ENCODE measurements at places on chromosomes 12 and 14.

- DNase-seq: no peak
Measured at GRCh38 chr12:115185506-115185905, 501.5 kb upstream of the TBX3 start.

DNA sequence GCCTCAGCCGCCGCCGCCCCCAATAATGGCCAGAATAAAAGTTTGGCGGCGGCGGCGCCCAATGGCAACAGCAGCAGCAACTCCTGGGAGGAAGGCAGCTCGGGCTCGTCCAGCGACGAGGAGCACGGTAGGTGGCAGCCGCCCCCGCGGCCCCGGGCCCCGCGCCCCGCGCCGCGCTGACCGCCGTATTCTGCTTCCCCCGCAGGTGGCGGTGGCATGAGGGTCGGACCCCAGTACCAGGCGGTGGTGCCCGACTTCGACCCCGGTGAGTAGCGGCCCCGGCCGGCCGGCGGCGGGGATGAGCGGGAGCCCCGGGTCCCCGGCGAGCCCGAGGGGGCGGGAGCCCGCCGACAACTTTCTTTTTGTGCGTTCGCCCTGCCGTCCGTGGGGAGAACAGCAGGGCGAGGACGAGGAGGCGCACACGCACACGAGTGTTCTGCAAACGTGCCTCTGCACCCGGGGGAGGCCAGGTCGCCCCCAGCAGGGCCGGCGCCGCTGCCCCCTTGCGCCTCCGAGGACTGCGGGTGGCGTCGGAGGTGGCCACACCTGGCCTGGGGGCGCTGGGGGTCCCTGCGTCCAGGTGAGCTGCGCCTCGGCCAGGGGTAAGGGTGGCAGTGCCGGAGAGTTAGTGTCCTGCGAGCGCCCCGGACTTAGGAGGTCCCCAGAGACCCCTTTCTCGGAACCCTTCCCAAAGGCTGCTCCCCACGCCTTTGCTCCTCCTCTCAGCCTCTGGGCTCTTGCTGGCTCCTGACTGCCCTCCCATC lies 794 bp downstream of the RCOR1 start:
- DNase-seq: no peak

- no peak for DNase-seq
Measured at GRCh38 chr12:29739279-29739991, 44.3 kb downstream of the TMTC1 start.

GRCh38 chr12:65891219-65891618 lies 66.9 kb downstream of the HMGA2 start:
- no peak for DNase-seq

GRCh38 chr12:1634590-1635191 lies 5.7 kb downstream of the WNT5B start:
- no peak for DNase-seq

DNA sequence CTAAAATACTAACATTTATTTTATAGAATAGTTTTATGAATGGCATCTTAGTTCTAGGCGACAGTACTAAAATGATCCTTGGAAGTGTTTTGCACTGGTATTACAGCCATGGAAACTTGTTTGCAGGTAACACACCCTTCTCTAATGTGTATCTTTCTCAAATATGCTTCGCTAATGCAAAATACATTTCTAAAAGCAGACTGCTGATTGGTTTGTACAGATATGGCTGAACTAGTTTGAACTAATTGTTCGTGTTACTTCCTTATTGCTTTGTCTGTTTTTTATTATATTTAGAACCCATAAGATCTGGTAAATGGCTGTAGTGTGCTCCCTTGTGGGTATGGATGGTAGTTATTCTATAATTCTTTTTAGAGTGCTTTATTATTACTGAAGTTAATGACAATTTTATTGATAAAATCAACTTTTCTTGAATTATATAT lies 53.0 kb downstream of the ATF7IP start:
- DNase-seq: no peak

DNA sequence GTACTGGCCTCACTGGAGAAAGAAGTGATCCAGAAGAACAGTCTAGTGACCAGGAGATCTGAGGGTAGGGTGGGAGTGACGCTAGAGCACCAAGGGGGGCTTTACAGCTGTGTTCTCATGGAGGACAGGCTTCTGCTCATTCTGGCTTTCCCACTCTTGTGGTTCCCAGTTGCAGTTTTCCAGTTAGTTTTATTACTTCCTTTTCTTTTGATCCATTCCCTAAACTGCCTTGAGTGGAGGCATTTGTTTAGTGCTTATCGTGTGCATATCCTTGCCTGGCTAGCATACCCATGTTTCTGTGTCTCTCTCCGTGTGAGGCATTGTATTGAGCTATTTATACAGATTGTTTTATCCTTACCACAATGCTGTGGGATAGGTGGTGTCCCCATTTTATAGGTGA lies 4.0 kb downstream of the MLEC start:
- no peak for DNase-seq
